ENCODE measurements at places on chromosomes 6 and 20.

DNA sequence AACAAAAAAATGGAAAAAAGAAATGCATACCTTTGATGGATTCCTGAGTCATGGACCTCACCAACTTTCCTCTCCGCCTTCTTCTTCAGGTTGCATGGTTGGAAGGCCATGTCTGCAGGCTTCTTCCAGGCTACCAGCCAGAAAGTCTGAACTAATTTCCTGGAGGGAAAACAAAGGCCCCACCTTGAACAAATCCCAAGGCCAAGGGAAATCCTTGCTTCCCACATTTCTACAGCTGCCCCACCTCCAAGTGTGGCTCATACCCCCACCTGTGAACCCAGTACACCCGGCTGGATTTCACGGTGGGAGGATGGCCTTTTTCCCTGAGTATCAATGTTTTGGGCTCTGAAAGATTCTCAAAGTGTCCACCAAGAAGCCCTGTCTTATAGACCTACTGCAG, 22.4 kb downstream of the IL17A start:
- H3K27ac ChIP-seq = no peak overlapping the region
- DNase-seq = no peak
- peaks cover 13% of the 10 kb centered on the region for H3K4me1 ChIP-seq

- no peak overlapping the region for H3K4me3 ChIP-seq
- no peak for DNase-seq
- H3K27me3 ChIP-seq = peaks cover 5% of the 10 kb centered on the region
- no peaks in the 10 kb centered on the region for H3K4me1 ChIP-seq
- peaks cover 2% of the 10 kb centered on the region for H3K36me3 ChIP-seq
These were observed 130.0 kb upstream of the DTNBP1 start for GRCh38 chr6:15792842-15793241.

- H3K4me3 ChIP-seq = no peak overlapping the region
- no peaks in the 10 kb centered on the region for H3K4me1 ChIP-seq
- no peaks in the 10 kb centered on the region for H3K36me3 ChIP-seq
- peaks cover 23% of the 10 kb centered on the region for H3K27me3 ChIP-seq
- no peak for DNase-seq
- H3K27ac ChIP-seq = no peak overlapping the region
These were observed 168.2 kb upstream of the FOXQ1 start for GRCh38 chr6:1143655-1144054.

DNA sequence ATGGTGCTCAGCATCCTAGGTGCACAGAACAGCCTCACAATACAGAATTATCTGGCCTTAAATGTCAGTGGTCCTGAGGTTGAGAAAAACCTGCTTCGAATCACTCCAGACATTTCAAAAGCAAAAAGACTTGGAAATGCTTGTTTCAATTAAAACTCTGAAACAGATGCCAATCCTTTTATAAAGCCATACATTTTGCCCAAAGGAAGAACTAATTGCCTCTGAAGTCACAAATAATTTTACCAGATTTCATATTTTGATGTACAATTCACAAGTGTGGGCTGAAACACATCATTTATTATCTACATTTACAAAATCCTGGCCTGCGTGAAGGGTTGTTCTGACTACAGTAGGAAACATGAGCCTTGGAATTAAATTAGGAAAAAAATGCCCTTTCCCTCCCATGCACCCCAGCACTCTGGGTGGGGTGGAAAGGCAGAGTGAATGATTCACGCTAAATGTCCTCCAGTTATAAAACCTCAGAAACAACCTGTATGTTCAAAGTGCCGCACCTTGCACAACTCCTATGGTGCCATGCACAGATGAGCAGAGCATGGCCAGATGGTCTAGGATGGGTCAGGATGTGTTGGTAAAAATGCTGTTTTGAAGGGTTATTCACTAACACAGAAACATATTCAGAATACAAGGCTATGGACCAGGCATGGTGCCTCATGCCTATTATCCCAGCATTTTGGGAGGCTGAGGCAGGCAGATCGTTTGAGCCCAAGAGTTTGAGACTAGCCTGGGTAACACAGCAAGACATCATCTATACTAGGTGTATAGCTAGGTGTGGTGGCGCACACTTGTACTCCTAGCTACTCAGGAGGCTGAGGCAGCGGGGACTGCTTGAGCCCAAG, 87.0 kb downstream of the ZMYND8 start:
- H3K4me1 ChIP-seq = peaks cover 17% of the 10 kb centered on the region
- DNase-seq = no peak
- no peak overlapping the region for H3K4me3 ChIP-seq
- peaks cover 4% of the 10 kb centered on the region for H3K36me3 ChIP-seq

GRCh38 chr20:63881451-63882226, 13.3 kb upstream of the DNAJC5 start:
- H3K4me1 ChIP-seq = peaks cover 2% of the 10 kb centered on the region
- no peak for DNase-seq
- no peak overlapping the region for H3K4me3 ChIP-seq
- H3K36me3 ChIP-seq = peaks cover 2% of the 10 kb centered on the region
- H3K27ac ChIP-seq = peak overlapping the region; percentile 69
- H3K27me3 ChIP-seq = no peaks in the 10 kb centered on the region

Data from T-helper 17 cell (primary cell).